ENCODE measurements at places on chromosomes 1 and 21. TPM values are rescaled to one million over a fixed set of nuclear protein-coding genes. Genes with fewer than 3 reads are reported as not detected.

The LAD1 gene
- total RNA-seq = not detected

The CRNN gene
- total RNA-seq = not detected

The RORC gene
- not detected for total RNA-seq

The KAZN gene
- 10.9 TPM for total RNA-seq

The NEGR1 gene
- 2.7 TPM for total RNA-seq

The EFNA3 gene
- 0.90 TPM for total RNA-seq

The CYP2J2 gene
- total RNA-seq = not detected

The SPRR1B gene
- total RNA-seq = not detected

The SOD1 gene
- 619 TPM for total RNA-seq

The SLC44A3 gene
- 6.1 TPM for total RNA-seq

The OR6N1 gene
- total RNA-seq = not detected

Measured in smooth muscle cell of the coronary artery (primary cell).